NCI-H2081 treated with DMSO at 0.1 percent for 48 hours (cell line): ENCODE measurements at places on chromosomes 7 and 10.

GRCh38 chr7:74017125-74017524 lies 10.8 kb upstream of the ELN start:
- DNase-seq = no peak

DNA sequence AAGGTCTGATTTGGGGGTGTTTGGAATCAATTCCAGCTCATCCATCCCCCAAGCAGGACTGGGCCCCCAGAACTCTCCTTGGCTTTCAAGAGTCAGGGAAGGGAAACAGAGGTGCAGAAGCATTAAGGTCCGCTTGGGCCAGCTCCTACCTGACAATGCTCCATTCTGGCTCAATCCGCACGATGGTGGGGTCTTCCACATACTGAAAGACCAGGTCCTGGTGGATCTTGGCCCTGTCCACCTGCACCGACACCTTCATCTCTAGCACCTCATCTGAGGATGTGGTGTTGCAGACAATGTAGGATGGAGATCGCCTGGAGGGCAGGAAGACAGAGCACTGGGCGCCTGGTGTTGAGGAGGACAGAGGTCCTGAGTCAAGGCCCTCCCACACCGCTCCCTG lies 391.1 kb downstream of the PLXNA4 start:
- DNase-seq = no peak

GRCh38 chr10:103759100-103759781 lies 96.1 kb downstream of the SH3PXD2A start:
- DNase-seq = no peak

DNA sequence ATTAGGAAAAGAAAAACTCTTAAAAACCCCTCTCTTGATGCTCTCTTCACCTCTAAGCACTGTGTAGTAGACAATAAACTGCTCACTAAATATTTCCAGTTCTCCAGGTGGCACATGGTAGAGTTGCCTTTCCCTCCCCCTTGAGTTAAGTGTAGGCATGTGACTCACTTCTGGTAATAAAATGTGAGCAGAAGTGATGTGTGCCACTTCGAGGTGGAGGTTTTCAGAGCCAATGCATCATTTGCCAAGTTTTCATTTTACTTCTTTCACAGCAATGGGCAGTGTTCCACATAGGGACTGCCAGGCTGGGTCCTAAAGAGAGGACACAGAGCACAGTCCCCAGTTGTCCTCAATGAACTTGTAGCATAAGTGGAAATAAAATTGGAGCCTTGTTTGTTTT lies 131.6 kb upstream of the NPY start:
- no peak for DNase-seq

DNA sequence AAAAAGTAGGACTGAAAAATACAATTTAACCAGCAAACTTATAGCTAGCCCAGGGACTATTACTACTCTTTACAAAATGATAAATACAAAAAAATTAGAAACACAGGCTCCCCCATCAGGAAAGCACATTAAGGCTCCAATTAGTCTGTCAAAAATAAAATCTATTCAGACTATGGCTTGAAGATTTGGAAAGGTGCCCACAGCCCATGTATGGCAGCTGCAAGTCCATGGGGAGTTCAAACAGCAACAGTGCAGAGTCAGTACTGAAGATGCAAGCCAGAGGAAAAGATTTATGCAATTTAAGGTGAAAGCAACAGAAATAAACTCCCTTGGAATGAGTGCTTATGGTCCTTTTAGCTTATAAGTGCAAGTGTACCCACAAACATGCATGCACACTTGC lies 29.7 kb downstream of the IMMP2L start:
- DNase-seq = peak; percentile 62

- peak; percentile 42 for DNase-seq
These were observed 648 bp upstream of the TMEM243 start for GRCh38 chr7:87220026-87220733.

DNA sequence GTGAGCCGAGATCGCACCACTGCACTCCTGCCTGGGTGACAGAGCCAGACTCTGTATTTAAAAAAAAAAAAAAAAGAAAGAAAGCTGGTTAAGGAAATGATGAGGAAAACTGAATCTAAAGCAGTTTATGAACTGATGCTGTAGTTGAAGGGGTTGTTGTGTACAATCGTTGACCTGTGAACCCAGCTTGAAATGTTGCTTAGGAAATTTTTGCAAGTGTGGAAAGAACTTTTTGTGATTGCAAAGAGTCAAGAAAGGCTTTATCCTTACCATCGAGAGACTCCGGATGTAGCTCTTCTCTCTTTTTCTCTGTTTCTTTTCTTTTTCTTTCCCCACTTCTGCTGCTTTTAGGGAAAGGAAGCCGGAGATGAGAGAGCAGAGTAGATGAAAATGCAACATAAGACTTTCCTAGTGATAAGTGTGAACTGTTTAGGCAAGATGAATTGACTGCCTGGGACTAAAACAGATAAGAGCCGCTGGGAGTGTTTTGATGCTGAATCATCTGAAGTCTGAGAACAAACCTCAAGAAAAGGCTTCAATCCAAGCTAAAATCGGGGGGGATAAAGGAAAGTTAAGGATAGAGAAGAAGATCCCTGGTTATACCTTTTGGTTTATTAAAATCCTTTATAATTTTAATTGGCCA lies 69.0 kb downstream of the TAF3 start:
- no peak for DNase-seq

- no peak for DNase-seq
These were observed 261.4 kb downstream of the BAMBI start for GRCh38 chr10:28938745-28939144.

DNA sequence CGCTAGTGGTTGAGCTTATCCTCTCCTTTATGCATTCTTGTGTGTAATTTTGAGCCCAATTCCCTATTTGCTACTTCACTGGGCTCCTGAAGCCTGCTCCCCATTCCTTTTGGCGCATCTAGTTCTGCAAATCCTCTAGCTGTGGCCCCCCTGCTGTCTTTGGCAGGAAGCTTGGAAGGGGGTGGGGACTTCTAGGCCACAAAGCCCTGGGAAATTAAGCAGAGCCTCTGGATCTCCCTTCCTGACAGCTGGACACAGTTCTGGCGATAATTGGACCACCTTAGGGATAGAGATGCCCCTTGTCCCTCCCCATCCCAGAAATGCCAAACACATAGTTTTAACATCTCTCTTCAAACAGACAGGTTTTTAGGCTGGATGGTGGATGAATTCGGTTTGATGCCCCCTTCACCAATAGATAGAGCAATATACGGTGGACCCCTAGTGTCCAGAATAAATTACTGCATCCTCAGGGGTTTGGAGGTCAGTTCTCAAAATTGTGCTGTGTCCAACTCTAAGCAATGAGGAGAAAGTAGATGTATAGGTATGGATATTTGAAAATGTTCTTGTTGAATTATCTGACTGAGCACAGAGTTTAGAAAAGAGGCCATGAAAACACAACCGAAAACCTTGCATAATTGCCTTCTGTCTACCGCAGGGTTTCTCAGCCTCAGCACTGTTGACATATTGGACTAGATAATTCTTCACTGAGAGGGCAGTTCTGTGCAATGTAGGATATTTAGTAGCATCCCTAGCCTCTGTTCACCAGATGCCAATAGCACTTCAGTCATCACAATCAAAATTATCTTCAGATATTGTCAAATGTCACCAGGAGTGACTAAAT lies 75.5 kb downstream of the PAPSS2 start:
- no peak for DNase-seq

DNA sequence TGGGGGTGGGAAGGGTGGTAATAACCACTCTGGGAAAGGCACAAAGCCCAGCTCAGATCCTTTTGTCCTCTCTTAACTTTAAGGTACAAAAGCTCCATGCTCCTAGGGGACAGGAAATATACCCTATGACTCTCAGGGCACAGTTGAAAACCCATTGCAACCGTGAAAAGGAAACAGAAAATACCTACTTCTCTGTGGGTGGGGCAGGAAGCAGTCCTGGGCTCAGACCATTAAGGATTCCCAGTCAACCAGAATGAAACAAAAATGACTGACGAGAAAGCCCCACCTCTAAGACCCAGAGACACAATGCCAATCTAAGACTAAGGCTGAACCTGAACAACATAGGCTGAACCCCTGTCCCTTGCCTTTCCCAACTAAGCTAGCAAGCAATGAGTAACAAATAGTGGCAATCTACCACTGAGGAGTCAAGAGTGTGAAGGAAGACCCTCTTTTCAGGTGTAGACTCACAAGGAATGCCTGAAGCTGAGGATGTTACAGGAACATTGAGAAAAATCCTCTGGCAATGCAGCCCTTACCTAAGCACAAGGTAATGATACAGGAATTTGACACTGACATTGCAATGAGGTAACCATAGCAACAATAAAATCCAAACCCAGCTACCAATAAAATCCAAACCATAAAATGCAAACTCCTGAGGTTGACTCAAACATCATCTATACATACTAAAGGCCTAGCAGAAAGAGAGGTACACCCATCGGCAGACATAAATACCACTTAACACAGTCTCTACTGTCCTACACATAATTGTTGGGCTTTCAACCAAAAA lies 380.1 kb downstream of the HPSE2 start:
- DNase-seq = no peak

DNA sequence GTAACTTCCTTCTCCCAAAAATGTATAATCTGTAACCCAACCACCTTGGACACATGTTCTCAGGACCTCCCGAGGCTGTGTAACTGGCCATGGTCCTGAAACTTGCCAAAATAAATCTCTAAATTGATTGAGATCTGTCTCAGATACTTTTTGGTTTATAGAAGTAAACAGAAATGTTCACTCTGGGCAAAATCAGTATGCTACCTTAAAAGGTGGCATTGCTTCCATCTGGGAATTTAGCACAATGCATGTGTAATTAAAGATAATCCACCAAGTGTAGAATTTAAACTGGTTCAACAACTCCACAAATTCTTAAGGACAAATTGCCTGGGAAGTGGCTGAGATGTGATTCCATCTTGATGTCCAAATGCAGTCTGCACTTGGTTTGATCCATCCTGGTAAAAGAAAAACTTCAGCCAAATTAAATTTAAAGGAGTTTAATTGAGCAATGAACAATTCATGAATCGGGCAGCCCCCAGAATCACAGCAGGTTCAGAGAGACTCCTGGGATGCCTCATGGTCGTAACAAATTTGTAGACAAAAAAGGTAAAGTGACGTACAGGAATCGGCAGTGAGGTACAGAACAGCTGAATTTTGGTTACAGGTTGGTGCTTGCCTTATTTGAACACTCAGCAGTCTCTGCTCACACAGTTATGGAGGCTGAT lies 102.6 kb upstream of the PFKP start:
- DNase-seq = no peak

DNA sequence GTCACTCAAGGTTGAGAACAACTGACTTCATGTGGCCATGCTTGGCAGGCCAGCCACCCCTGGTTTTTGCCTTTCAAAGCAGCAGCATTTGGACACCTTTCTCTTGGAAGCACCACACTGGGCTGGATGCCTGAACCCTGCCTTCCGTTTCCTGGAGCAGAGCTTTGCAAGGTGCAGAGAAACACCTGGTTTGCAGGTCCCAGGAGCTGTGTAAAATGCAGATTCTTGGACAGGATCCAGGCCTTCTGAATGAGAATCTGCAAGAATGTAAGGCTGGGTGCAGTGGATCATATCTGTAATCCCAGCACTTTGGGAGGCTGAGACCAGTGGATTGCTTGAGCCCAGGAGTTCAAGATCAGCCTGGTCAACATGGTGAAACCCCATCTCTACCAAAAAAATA lies 18.0 kb upstream of the DUSP5 start:
- no peak for DNase-seq

DNA sequence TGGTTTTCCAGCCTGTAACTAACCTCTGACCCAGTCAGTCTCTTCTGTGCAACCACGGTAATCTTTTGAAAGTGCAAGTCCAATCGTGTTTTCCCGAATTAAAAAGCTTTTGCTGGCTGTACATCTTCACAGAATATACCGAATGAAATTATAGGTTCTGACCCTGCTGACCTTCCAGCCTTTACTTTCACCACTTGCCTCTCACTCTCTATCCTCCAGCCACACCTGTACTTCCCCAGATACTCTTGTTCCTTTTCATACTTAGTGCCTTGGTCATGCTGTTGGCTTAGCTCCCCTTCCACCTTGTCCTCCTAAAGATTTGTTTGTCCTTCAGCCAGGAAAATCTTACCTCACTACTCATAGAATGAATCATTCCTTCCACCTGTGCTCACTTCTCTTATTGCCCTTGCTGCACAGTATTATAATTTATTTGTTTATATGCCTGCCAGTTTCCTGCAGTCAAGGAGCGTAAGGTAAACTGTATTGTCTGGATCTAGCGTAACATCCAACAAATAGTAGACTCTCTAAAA lies 2.3 kb upstream of the PNPLA8 start:
- no peak for DNase-seq

- DNase-seq = no peak
These were observed 1.9 kb upstream of the GPER1 start for GRCh38 chr7:1085910-1086421.

DNA sequence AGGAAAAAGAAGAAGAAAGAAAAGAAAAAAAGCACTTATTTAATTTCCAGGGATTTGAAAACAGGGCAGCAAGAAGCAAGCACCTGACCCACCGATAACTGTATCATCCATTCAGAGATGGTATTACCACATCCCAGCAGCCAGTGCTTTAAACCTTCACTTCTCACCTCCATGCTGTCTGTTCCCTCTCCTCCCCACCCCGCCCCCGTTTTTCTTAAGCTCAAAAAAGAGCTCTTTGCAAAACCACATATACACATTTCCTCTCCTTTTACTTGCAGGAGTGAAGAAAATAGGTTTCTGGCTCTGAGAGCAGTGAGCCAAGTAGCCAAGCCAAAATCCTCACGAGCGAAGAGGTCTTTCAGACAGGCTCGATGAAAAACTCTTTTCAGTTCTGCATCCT lies 2.2 kb downstream of the STOX1 start:
- no peak for DNase-seq

DNA sequence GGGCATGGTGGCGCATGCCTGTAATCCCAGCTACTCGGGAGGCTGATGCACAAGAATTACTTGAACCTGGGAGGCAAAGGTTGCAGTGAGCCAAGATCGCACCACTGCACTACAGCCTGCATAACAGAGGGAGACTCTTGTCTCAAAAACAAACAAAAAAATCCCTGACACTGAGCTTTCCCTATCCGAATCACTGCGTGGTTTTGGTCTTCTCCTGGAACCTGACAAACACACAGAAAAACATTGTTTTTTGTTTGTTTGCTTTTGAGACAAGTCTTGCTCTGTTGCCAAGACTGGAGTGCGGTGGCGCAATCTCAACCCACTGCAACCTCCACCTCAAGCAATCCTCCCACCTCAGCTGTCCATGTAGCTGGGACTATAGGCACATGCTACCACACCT lies 50.4 kb upstream of the PTPRN2 start:
- no peak for DNase-seq

- no peak for DNase-seq
These were observed 32.7 kb upstream of the PFKP start for GRCh38 chr10:3034616-3035015.

- no peak for DNase-seq
These were observed 209.4 kb upstream of the PRSS1 start for GRCh38 chr7:142539901-142540300.

- DNase-seq = no peak
These were observed 39.8 kb downstream of the WAPL start for GRCh38 chr10:86481761-86482160.

- DNase-seq = no peak
These were observed 493.1 kb upstream of the AKR1E2 start for GRCh38 chr10:4332764-4333458.

DNA sequence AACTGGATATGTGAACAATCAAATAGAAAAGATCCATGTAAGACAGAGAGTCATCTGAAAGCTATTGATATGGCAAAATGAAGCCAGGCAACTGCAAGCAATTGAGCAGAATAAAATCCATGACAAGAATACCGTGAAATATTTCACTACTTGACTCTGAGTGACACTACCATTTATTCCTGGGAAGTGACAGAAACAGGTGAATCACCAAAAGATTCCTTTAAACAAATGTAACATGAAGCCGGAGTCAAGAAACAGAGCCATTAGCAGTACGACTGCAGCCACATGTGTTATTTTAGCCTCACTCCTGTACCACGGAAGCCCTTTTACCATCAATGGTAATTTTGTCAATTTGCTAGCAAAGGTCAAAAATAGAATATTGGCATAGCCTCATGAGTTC lies 197.7 kb upstream of the POT1 start:
- DNase-seq = no peak
